Activated CD4-positive, alpha-beta T cell treated with anti-CD3 and anti-CD28 coated beads, Interleukin-2, amount 50 U/mL, for 24 hours (primary cell): ENCODE measurements at places on chromosomes 16 and 17.

DNA sequence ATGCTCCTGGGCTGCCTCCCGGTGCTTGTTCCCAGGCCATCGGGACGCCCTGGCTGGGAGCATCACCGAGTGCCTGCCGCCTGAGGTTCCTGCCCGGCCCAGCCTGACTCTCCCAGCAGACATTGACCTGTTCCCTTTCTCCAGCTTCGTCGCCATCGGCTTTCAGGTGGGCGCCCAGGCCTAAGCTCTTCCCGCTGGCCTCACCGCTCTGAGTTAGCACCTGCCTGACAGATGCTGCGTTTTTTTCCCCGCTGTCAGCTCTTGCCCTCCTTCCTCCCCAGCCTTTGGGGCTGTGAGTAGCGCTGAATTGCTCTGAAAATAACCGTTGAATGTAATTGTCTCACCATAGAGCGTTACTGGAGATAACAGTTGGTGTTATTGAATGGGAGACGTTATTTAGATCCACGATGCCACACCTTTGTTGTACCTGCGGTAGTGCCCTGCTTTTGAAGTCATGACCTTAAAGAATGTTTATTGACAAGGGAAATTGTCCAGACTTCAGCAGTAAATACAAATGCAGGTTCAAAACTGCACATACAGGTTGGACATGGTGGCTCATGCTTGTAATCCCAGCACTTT is 21.3 kb upstream of the SMIM5 start:
- no peak for DNase-seq

- no peak for DNase-seq
Measured at GRCh38 chr16:49452108-49452507, 78.5 kb downstream of the C16orf78 start.

DNA sequence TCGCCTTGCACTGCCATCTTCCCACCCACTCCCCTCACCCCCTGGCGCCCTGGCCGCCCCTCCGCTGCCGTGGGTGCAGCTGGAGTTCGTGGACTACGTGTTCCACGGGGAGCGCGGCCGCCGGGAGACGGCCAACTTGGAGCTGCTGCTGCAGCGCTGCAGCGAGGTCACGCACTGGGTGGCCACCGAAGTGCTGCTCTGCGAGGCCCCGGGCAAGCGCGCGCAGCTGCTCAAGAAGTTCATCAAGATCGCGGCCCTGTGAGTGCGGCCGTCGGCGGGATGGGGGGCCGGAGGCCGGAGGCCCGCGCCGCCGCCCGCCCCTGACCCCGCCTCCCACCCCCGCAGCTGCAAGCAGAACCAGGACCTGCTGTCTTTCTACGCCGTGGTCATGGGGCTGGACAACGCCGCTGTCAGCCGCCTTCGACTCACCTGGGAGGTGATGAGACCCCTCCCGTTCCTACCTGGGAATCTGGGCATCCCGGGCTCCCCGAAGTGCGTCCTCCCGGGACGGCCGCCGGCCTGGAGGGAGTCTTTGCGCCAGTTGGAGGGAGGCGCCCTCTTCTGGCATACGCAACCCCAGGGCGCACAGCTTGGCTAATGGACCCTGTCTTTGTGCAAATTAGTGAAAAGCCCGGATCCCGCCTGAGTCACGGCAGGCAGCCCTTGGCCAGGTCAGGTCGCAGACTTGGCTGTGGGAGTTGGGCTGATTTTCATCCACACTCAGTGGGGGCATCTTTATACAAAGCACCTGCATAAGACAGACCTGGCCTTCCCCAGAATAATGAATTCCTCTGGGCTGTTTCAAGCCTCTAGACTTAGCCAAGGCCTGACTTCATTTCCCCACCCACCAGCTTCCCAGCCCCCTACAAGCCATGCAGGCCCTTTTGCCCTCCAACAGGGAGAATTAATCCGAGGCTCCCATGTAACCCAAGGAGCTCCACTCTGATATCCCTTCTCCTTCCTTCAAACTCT is 14.3 kb downstream of the RAPGEFL1 start:
- peak; percentile 44 for DNase-seq

GRCh38 chr17:45227926-45228762 is 6.5 kb downstream of the FMNL1 start:
- no peak for DNase-seq

DNA sequence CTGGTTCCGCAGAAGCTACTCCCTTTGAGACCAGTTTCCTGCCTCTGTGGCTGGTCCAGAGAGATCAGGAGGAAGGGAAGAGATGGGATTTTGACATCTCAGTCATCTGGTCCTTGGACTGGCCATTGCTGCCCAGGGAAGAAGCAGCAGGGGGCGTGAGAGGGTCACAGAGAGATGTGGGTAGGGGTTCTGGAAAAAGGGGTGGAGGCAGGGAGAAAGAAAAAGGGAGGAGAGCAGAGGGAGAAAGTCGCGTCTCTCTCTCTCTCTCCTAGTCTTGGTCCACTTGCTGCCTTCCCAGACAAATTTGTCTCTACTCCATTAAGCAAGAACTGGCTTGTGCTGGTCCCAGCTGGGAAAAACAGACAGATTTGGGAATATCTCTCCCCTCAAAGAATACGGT is 4.4 kb downstream of the SHBG start:
- DNase-seq = no peak

DNA sequence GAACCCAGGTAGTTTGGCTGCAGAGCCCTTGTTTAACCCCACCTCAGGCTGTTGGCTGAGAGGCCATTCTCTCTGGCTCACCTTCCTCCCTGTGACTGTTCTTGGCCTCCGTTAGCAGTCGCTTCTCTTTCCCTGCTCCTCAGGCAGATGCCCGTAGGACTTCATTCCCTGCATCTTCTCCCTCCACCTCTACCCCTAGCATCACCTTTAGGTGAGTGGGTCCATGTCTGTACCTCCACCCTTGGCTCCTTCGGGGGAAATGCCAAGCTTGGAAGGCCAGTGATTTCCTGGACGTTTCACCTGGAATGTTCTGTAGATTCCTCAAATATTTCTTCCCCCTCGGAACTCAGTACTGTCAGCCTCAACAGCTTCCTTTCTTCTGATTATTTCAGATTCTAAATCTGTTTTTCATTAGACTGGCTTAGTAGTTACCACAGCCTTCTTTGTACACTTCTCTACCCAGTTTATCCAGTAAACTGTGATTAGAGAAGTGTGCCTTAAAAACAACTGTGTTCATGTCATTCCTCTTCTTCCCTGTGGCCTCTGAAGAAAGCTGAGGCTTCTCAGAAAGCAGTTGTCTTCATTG is 227.9 kb downstream of the MSI2 start:
- DNase-seq = no peak

DNA sequence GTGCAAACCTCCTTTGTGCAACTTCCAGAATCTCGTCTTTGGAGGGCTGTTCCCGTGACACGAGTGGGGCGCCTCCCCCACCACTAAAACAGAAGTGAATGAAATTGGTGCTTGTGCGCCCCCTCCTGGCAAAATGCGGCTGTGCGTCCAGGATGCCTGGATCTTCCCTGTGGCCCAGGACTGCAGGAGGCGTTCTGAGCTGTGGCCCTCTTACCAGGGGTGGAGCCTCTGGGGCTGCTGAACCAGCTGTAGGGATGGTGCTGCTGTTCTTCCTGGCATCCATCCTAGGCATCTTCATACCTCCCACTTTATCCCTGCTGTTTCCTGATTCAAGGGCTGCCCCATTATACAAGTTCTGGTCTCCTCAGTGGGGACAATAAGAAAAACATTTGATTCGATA is 18.5 kb upstream of the NAGLU start:
- peak; percentile 72 for DNase-seq

DNA sequence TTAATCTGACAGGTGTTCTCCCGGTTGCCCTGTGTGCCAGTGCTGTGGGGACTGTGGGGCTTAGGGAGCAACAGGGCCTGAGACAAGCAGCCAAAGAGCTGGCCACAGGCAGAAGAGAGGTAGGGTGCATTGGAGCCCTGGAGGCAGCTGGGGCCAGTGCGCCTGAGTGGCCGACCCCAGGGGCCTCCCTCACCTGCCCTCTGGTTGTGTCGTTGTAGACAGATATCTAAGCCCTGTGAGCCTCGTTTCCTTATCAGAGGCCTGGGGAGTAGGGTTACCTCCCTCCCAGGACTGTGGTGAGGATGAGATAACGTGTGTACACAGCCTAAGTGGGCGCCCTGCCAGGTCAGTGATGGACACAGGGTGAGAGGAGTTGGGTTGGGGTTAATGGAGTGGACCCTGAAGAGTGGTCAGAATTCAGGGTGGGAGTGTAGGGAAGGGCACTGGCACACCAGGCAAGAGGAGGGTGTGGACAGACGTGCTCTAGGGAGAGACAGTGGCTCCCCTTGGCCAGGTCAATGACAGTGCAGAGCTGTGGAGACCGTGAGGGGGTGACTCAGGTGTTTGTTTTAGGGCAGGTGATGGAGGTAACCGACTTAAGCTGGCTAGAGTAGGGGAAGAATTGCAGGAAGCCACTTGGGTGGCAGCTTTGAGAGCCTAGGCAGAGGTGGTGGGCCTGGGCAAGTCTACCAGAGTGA is 3.4 kb downstream of the NARF start:
- DNase-seq = no peak

DNA sequence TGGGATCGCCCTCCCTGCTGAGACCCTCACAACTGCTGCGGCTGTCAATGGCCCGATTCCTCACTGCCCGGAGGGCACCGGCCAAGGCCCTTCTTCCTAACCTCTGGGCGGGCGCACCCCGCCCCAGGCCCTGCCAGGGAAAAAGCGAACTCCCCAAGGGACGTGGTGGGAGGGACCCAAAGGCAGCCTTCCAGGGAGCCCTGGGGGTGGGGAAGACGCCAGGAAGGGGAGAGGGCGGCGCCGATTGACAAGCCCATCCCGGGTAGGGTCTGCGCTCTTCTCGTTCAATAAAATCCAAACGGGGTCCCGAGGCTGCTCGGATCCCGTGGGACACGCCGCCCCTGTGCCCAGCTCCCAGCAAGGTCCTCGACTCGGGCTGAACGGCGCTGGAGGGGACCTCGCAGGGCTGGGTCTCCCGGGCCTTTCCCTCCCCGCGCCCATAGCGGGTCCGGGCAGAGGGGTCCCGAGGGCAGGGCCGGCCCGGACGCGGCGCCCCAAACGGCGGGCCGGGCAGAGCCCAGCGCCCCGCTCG is 416 bp downstream of the KIFC3 start:
- no peak for DNase-seq
